Foreskin keratinocyte (primary cell): ENCODE measurements at places on chromosomes 6 and 20. TPM values are rescaled to one million over a fixed set of nuclear protein-coding genes. Genes with fewer than 3 reads are reported as not detected.

- no peak for DNase-seq
Observed at GRCh38 chr6:77415706-77416105, 47.6 kb downstream of the HTR1B start.

DNA sequence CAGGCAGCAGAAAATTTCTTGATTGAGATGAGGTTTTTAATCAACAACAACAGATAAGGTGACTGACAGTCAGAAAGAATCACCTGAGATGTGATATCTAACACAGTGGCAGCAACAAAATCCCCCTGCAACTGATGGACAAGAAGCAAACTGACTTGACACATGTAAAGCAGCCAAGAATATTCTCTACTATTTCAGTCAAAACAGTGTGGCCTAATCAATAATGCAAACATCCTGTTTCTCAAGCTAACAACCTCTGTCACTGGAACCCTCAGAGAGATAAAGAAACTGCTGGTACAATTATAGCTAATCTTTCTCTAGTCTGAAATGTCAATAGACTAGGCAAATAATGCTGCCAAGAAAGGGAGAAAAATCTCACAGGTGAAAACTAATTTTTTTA is 4.6 kb upstream of the CGA start:
- DNase-seq, result no peak

DNA sequence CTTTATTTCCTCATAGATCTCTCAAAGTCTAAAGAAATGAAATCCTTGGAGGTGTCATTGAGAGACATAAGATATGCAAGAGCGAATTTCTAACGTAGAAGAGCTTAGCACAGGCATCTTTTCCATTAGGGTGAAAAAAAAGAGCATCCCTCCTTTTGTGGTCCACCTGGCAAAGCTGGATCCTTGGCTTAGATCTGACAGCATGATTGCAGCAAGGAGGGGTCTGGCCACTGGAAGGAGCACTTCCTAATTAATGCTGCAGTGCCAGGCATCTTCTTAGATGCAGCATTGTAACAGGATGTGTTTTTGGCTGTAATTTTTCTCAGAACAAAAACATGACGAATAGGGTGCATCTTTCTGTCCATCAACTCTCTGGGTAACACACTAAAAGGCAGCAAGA is 60.1 kb upstream of the TFAP2D start:
- no peak for DNase-seq

- DNase-seq, result no peak
Observed at GRCh38 chr6:39388606-39389483, 66.3 kb upstream of the KCNK16 start.

DNA sequence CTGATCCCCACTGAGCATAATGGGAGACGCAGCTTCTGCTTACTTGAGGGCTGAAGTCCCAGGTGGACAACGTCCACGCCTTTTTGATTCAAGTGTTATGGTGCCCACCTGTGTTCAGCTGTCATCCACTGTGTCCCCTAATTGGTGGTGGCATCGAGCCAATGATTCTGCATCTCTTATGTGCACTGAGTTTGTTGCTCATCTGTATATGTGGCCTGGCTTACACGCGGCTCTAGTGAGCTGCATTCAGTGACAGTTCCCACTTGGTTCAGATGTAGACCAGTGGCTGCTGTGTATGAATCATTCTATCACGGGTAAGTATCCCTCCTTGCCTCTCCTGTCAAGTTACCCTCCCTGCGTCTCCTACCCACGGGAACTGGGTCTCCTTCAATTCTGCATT is 131.2 kb upstream of the CLDN20 start:
- no peak for DNase-seq

Gene PAX1
- not detected in 2 replicates for polyA plus RNA-seq

Gene FOXF2
- 0.10 and 0.22 TPM in 2 replicates for polyA plus RNA-seq

Gene HFE
- polyA plus RNA-seq, result 4.2 and 5.1 TPM in 2 replicates
